H1 (cell line): ENCODE measurements at places on chromosomes 1 and 21.

- no peaks in the 10 kb centered on the region for H3K27me3 ChIP-seq
- H3K4me1 ChIP-seq, result no peaks in the 10 kb centered on the region
- no peaks in the 10 kb centered on the region for H3K36me3 ChIP-seq
- no peak overlapping the region for H3K4me3 ChIP-seq
- DNase-seq, result no peak
- no peak overlapping the region for H3K27ac ChIP-seq
Observed at GRCh38 chr1:71448444-71448843, 367.6 kb upstream of the ZRANB2 start.

DNA sequence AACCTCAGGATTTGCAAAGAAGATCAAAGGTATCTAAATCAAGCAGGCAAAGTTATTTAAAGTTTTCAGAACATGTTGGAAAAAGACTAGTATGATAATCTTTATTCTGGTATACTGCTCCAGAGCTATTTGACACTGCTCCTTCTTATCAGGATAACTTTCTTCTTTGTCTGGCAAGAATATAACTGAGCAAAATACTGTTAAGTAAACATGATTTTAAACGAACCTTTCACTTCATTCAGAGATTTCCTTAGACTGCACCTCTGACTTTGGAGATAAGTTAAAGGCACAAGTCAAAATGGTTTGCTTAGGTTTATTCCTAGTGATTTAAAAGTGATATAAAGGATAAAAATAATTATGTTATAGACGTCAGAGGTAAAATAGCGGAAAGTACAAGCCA lies 103.9 kb upstream of the CCDC190 start:
- no peak for DNase-seq
- H3K27me3 ChIP-seq, result no peaks in the 10 kb centered on the region
- no peaks in the 10 kb centered on the region for H3K36me3 ChIP-seq
- H3K27ac ChIP-seq, result no peak overlapping the region
- H3K4me1 ChIP-seq, result no peaks in the 10 kb centered on the region

GRCh38 chr1:244552336-244552735 lies 91.3 kb downstream of the CATSPERE start:
- H3K4me1 ChIP-seq, result no peaks in the 10 kb centered on the region
- no peaks in the 10 kb centered on the region for H3K36me3 ChIP-seq
- DNase-seq, result no peak
- H3K4me3 ChIP-seq, result no peak overlapping the region
- no peaks in the 10 kb centered on the region for H3K27me3 ChIP-seq

GRCh38 chr1:63407002-63407401 lies 39.6 kb downstream of the ALG6 start:
- DNase-seq, result no peak
- no peaks in the 10 kb centered on the region for H3K4me1 ChIP-seq
- H3K27ac ChIP-seq, result no peak overlapping the region
- H3K36me3 ChIP-seq, result no peaks in the 10 kb centered on the region
- H3K27me3 ChIP-seq, result no peaks in the 10 kb centered on the region

GRCh38 chr1:168960595-168960994 lies 145.9 kb upstream of the ATP1B1 start:
- DNase-seq, result no peak
- no peak overlapping the region for H3K27ac ChIP-seq
- H3K36me3 ChIP-seq, result no peaks in the 10 kb centered on the region
- H3K4me3 ChIP-seq, result no peak overlapping the region
- H3K4me1 ChIP-seq, result no peaks in the 10 kb centered on the region

- H3K27me3 ChIP-seq, result no peaks in the 10 kb centered on the region
- H3K36me3 ChIP-seq, result peaks cover 23% of the 10 kb centered on the region
- peaks cover 6% of the 10 kb centered on the region for H3K4me1 ChIP-seq
- peak overlapping the region; percentile 63 for H3K27ac ChIP-seq
- peak; percentile 61 for DNase-seq
Observed at GRCh38 chr1:151058692-151059091, 730 bp downstream of the CDC42SE1 start.

DNA sequence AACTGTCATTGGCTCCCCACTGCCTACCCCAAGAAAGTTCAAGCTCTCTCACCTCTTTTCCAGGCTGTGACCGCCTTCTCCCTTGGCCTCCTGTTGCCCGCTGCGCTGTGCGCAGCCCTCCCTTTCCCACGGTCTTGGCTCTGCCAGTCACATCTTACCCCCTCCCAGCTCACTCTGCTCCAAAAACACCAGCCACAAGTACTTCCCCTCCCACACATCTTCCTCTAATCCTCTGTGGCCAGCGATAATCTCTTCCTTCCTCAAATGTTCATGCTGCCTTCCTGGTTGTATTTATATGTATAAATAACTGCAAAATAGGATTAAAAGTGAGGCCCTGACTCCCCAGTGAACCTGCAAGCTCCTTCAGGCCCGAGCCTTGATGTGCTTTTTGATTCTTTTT lies 81.8 kb downstream of the AJAP1 start:
- H3K27me3 ChIP-seq, result no peaks in the 10 kb centered on the region
- no peak for DNase-seq
- no peak overlapping the region for H3K27ac ChIP-seq
- no peak overlapping the region for H3K4me3 ChIP-seq
- H3K4me1 ChIP-seq, result no peaks in the 10 kb centered on the region

GRCh38 chr1:20871419-20871818 lies 84.3 kb upstream of the HP1BP3 start:
- no peaks in the 10 kb centered on the region for H3K36me3 ChIP-seq
- H3K4me1 ChIP-seq, result no peaks in the 10 kb centered on the region
- no peak for DNase-seq
- H3K4me3 ChIP-seq, result no peak overlapping the region

DNA sequence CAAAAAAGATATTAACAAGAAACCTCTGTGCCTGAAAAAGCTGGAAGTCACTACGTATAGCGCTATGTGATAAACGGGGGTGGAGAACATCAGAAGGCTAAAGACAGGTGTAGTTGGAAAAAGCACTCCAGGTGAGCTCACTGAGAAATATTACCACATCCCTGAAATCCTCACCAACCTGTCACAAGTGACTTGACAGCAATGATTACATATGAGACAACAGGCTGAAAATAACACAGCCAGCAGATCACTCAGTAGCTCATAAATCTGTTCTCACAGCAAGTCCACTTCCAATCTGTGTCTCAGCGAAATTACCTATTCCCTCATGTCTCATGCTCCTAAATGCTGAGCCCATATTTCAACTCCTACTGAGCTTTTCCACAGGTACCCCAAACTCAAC lies 120.5 kb downstream of the UBR4 start:
- peaks cover 68% of the 10 kb centered on the region for H3K36me3 ChIP-seq
- H3K4me1 ChIP-seq, result no peaks in the 10 kb centered on the region
- no peak for DNase-seq
- H3K27ac ChIP-seq, result no peak overlapping the region

GRCh38 chr1:150893336-150893913 lies 6.5 kb downstream of the CTXND2 start:
- no peak for DNase-seq
- no peak overlapping the region for H3K4me3 ChIP-seq
- no peaks in the 10 kb centered on the region for H3K36me3 ChIP-seq

- H3K4me3 ChIP-seq, result no peak overlapping the region
- H3K27ac ChIP-seq, result no peak overlapping the region; the same call in 1 of the 2 replicates
- peaks cover 22% of the 10 kb centered on the region for H3K4me1 ChIP-seq
- H3K36me3 ChIP-seq, result no peaks in the 10 kb centered on the region
- H3K27me3 ChIP-seq, result no peaks in the 10 kb centered on the region
Observed at GRCh38 chr1:64956733-64957441, 9.5 kb downstream of the JAK1 start.

GRCh38 chr1:229101011-229101871 lies 169.7 kb upstream of the RAB4A start:
- no peak overlapping the region for H3K27ac ChIP-seq
- DNase-seq, result no peak
- H3K36me3 ChIP-seq, result no peaks in the 10 kb centered on the region
- 0 out of 2 replicates have a peak, but pooled peaks cover 2% of the 10 kb centered on the region for H3K27me3 ChIP-seq
- H3K4me1 ChIP-seq, result peaks cover 4% of the 10 kb centered on the region; the same call in 1 of the 2 replicates
- no peak overlapping the region for H3K4me3 ChIP-seq

GRCh38 chr1:18336801-18337200 lies 143.9 kb upstream of the KLHDC7A start:
- DNase-seq, result no peak
- H3K27me3 ChIP-seq, result peaks cover 2% of the 10 kb centered on the region; the same call in 1 of the 2 replicates
- H3K4me1 ChIP-seq, result peaks cover 4% of the 10 kb centered on the region; the same call in 1 of the 2 replicates
- no peak overlapping the region for H3K4me3 ChIP-seq
- H3K36me3 ChIP-seq, result no peaks in the 10 kb centered on the region
- no peak overlapping the region for H3K27ac ChIP-seq

- no peaks in the 10 kb centered on the region for H3K27me3 ChIP-seq
- H3K4me1 ChIP-seq, result no peaks in the 10 kb centered on the region
- DNase-seq, result no peak
- H3K36me3 ChIP-seq, result no peaks in the 10 kb centered on the region
Observed at GRCh38 chr1:214694769-214695168, 91.8 kb downstream of the CENPF start.

DNA sequence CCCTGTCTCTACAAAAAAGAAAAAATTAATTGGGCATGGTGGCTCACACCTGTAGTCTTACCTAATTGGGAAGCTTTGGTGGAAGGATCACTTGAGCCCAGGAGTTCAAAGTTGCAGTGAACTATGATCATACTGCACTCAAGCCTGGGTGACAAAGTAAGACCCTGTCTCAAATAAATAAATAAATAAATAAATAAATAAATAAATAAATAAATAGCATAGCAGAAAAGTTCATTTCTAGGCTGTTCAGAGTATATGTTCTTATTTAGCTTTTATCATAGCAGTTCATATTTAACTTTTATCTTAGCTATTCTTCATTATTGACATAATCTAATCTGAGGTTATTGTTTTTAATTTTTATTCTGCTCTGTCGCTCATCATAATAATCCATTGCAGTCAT lies 8.7 kb upstream of the SEC16B start:
- no peaks in the 10 kb centered on the region for H3K27me3 ChIP-seq
- H3K27ac ChIP-seq, result no peak overlapping the region
- H3K4me3 ChIP-seq, result no peak overlapping the region
- no peak for DNase-seq
- H3K36me3 ChIP-seq, result no peaks in the 10 kb centered on the region
- H3K4me1 ChIP-seq, result no peaks in the 10 kb centered on the region

- H3K27ac ChIP-seq, result no peak overlapping the region
- no peak overlapping the region for H3K4me3 ChIP-seq
- peaks cover 3% of the 10 kb centered on the region for H3K4me1 ChIP-seq
- peak; percentile 55 for DNase-seq
Observed at GRCh38 chr1:182484531-182485257, 34.7 kb downstream of the RGSL1 start.

GRCh38 chr1:21206117-21206516 lies 29.4 kb upstream of the EIF4G3 start:
- H3K27ac ChIP-seq, result no peak overlapping the region
- no peak for DNase-seq
- H3K4me1 ChIP-seq, result no peaks in the 10 kb centered on the region
- no peaks in the 10 kb centered on the region for H3K27me3 ChIP-seq

DNA sequence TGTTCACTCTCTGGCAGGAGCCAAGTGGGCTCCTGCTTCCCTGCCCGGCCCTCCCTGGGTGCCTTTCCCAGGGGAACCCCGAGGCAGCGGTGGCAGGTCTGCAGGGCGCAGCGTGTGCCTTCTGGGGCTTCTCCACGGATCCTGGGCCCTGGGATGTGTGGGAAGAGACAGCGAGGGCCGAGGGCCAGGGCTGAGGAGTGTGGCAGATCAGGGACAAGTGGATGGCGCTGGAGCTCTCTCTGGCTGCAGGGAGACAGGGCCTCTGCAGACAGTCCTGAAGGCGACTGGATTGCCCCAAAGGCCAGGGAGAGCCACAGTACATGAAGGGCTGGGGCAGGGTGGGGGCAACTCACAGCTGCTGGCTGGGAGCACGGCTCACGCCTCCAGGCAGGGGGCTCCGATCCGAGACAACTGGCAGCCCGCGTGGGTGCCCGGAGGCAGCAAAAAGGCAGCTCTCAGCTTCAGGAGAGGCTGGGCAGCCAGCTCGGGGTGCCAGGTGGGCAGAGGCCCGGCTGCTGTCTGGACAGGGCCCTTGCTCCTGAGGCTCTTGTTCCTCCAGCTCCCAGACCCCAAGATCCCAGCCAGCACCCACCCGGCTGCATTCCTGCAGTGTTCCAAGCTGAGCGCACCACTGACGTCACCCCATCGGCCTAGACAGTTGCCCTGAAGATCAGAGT lies 16.0 kb downstream of the MORN1 start:
- no peak overlapping the region for H3K27ac ChIP-seq
- no peaks in the 10 kb centered on the region for H3K27me3 ChIP-seq
- no peak overlapping the region for H3K4me3 ChIP-seq
- no peaks in the 10 kb centered on the region for H3K36me3 ChIP-seq
- no peaks in the 10 kb centered on the region for H3K4me1 ChIP-seq
- DNase-seq, result no peak

DNA sequence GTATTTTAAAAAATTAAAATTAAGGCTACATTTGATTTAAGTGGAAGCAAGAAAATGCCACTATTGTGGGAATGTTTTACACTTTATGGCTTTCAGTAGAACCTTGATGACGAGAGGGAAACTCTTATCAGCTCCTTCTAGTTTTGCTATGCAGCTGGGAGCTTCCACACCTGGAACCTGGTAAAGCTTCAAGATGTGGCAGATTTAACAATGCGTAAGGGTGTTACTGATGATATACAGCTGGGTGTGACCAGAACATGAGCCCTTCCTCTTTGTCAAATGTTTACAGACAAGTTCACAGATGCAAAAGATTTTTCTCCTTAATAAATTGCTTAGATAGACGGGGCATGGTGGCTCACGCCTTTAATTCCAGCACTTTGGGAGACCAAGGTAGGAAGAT lies 20.3 kb downstream of the TTC13 start:
- no peak for DNase-seq
- no peaks in the 10 kb centered on the region for H3K4me1 ChIP-seq
- no peaks in the 10 kb centered on the region for H3K27me3 ChIP-seq
- H3K4me3 ChIP-seq, result no peak overlapping the region
- H3K27ac ChIP-seq, result no peak overlapping the region

GRCh38 chr1:184469396-184469795 lies 82.6 kb downstream of the C1orf21 start:
- H3K36me3 ChIP-seq, result no peaks in the 10 kb centered on the region
- H3K27me3 ChIP-seq, result peaks cover 2% of the 10 kb centered on the region
- H3K4me1 ChIP-seq, result no peaks in the 10 kb centered on the region
- no peak overlapping the region for H3K27ac ChIP-seq
- no peak for DNase-seq
- no peak overlapping the region for H3K4me3 ChIP-seq

- no peaks in the 10 kb centered on the region for H3K4me1 ChIP-seq
- H3K27ac ChIP-seq, result no peak overlapping the region
- DNase-seq, result no peak
- H3K4me3 ChIP-seq, result no peak overlapping the region
- no peaks in the 10 kb centered on the region for H3K36me3 ChIP-seq
Observed at GRCh38 chr1:207240325-207241101, 81.0 kb upstream of the CD55 start.

GRCh38 chr1:176575991-176576390 lies 113.0 kb downstream of the PAPPA2 start:
- DNase-seq, result no peak
- no peaks in the 10 kb centered on the region for H3K36me3 ChIP-seq
- no peaks in the 10 kb centered on the region for H3K4me1 ChIP-seq
- no peak overlapping the region for H3K4me3 ChIP-seq
- H3K27me3 ChIP-seq, result no peaks in the 10 kb centered on the region
- H3K27ac ChIP-seq, result no peak overlapping the region

GRCh38 chr1:213075725-213076124 lies 24.7 kb downstream of the RPS6KC1 start:
- no peak for DNase-seq
- no peaks in the 10 kb centered on the region for H3K36me3 ChIP-seq
- H3K27ac ChIP-seq, result no peak overlapping the region
- H3K4me3 ChIP-seq, result no peak overlapping the region
- no peaks in the 10 kb centered on the region for H3K27me3 ChIP-seq
